Activated CD4-positive, alpha-beta memory T cell treated with anti-CD3 and anti-CD28 coated beads for 36 hours (primary cell): ENCODE measurements at places on chromosomes 16 and 17.

DNA sequence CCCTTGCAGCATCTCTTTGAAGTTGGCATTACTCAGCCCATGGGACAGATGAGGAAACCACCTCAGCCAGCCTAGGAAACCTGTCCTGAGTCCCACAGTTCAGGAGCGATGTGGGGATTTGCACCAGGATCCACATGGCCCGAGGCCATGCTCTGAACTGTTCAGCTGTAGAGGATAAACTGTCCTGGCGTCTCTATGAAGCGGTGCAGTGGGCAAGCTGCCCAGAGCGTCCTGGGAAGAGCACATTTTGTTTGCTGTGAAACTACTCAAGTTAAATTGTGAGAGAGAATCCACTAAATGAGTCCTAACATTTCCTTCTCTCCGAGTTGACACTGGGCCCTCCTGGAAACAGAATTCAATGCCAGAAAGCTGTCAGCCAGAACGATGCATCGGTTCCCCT, 276.6 kb upstream of the TNRC6C start:
- no peak for DNase-seq

GRCh38 chr17:50899005-50899460, 32.9 kb upstream of the TOB1 start:
- DNase-seq: no peak

GRCh38 chr16:86059253-86060171, 160.6 kb downstream of the IRF8 start:
- no peak for DNase-seq

DNA sequence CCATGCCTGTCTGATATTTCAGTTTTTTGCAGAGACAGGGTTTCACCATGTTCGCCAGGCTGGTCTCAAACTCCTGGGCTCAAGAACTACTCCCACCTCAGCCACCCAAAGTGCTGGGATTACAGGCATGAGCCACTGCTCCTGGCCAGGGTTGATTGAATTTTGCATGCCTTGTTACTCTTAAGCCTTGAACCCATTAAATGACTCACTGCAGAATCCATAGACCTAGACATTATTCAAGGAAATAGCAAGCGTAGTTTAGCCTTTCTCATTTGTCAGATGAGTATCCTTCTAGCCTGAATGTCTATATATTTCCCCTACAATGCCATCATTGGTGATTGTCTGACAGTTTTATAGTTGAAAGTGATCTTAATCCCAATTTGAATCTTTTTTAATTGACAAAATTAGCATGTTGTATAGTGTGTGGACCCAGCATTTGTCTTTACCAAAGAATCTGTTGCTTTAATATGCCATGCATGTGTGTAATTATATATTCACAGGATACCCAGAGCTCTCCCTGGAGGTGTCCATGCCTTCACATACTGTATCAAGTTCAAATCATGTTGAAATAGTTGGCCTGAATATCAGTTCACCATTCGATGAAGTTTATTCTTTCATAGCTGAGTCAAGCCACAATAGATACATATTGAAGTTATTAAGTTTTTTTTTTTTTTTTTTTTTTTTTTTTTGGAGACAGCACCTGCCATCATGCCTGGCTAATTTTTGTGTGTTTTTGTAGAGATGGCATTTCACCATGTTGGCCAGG, 321.0 kb downstream of the CPPED1 start:
- no peak for DNase-seq
